ENCODE measurements at places on chromosomes 5 and 9. TPM values are rescaled to one million over a fixed set of nuclear protein-coding genes. Genes with fewer than 3 reads are reported as not detected.

MAML1 gene
- total RNA-seq, result 13.2 TPM

KLF9 gene
- total RNA-seq, result 19.0 TPM

FGF18 gene
- total RNA-seq, result 22.4 TPM

PCDHB15 gene
- total RNA-seq, result 9.9 TPM

BSPRY gene
- total RNA-seq, result 1.7 TPM

GDNF gene
- total RNA-seq, result 0.30 TPM

TRIP13 gene
- 0.57 TPM for total RNA-seq

OBP2B gene
- not detected for total RNA-seq

FABP6 gene
- not detected for total RNA-seq

GADD45G gene
- total RNA-seq, result 29.6 TPM

BTNL8 gene
- 0.43 TPM for total RNA-seq

STING1 gene
- 85.3 TPM for total RNA-seq

DOCK2 gene
- total RNA-seq, result 4.6 TPM

KCNV2 gene
- not detected for total RNA-seq

PCDHGA3 gene
- 22.9 TPM for total RNA-seq

TUSC1 gene
- 8.9 TPM for total RNA-seq

AIF1L gene
- total RNA-seq, result 11.0 TPM

UGCG gene
- total RNA-seq, result 28.6 TPM

ISL1 gene
- total RNA-seq, result not detected

UBAP1 gene
- 40.6 TPM for total RNA-seq

NKD2 gene
- total RNA-seq, result 3.6 TPM

SNCAIP gene
- 1.3 TPM for total RNA-seq

TMEM171 gene
- not detected for total RNA-seq

ENC1 gene
- total RNA-seq, result 6.6 TPM
